ENCODE measurements at places on chromosomes 2 and 18.
A peak's percentile ranks its signal among the peaks of the same experiment; 100 is the strongest.

GRCh38 chr2:45919160-45919650 lies 267.7 kb downstream of the PRKCE start:
- no peak for DNase-seq

DNA sequence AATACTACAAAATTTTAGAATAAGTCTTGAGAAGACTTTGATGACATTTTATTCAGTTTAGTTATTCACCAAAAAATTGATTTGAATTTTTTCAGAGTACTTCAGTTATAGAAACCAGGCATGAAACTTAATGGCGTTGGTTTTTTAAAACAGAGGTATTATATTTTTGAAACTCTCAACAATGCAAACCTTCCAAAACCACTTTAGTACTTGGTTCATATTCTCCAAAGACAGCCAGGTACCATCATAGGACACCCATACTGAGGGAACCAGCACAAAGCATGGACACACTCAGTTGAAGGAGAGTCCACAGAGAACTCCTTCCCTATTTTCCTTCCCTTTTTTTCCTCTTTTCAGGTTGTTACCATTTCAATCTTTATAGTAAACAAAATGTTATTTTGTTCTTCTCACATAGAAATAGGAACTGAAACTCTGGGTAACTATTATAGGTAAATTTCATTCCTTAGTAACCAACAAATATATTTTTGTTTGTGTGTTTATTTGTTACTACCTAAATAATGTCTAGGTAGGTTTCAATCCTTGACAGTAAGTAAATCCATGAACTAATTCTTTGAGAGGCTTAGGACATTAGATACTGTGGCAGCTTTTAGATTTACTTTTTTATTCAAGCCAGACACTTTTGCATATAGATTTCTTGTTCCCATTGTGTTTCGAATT lies 95.8 kb downstream of the TMEFF2 start:
- DNase-seq = no peak

DNA sequence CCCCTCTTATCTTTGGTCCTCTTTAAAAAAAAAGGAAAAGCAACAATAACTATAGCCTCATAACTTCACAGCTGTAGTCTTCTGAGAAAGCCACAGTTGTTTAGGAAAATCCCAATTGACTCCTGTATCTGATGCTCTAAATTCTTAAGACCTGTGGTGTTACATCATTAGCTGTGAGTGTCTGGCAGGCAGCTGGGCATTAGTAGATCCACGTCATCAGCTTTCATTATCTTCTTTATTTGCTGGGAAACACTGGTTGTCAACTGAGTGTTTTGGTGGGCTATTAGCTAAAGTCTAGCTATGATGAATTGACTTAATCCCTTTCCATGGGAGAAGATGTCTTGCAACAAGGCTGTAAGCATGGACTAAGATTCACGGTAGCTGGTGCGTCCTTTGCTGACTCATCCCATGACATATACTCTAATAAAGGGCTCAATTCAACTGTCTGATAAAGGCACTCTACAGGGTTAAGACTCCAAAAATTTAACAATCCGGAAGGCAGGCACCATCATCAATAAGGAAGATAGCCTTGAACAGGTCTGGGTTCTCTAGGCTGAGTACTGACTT lies 517.2 kb downstream of the PLCL1 start:
- no peak for DNase-seq

GRCh38 chr18:53861185-53861584 lies 363.3 kb downstream of the MBD2 start:
- DNase-seq = no peak

DNA sequence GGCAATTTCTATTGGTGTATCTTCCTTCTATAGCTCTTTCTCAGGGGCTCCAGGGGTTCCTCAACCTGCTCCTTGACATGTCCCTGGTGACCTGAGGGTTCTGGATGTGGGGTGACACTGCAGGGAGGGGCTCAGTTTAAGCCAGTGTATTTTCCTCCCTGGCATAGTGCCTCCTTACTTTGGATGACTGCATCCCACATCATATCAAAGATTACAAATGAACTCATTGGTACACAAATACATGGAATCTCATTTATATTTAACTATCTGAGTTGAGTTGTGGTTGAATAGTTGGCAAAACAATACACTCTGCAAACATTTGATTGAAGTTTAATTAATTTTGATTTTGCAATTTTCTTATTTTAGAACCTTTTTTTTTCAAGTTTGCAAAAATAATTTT lies 268.2 kb upstream of the SKOR2 start:
- DNase-seq = no peak

DNA sequence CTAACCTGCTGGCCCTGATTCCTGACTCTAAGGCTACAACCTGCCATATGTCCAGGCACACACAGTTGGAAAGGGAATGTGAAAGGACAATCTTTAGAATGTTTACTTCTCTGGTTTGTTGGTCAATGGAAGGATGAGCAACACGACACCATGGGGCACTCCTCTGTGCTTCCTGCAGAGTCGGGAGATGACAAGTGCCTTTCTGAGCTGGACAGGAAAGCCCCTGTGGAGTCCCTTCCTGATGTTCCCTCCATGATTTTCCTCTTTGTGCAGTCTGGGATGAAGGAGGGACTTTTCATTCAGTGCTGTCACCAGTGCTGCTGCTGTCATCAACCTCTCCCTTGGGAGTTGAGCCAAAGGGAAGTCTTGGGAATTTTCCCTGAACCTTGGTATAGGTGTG lies 22.6 kb upstream of the SERPINB7 start:
- DNase-seq = no peak

GRCh38 chr18:55269622-55270021 lies 310.4 kb upstream of the CCDC68 start:
- no peak for DNase-seq

GRCh38 chr18:46469186-46469915 lies 187.7 kb downstream of the LOXHD1 start:
- no peak for DNase-seq

DNA sequence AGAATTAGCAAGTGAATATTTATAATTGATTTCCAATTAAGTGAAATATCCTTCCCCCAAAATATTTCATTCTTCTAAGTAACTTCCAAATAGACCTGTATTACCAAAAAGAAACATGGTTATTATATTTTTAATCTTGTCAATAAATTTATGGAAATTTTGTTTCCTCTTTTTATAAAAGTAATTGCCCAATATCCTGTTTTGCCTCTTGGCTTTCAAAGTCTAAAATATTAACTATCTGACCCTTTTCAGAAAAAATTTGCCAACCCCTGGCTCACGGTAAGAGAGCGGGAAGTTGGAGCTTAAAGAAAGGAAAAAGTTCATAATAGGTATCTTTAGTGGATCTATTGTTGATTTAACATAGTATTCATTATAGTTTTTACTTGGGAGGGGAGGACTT lies 20.4 kb upstream of the SANBR start:
- no peak for DNase-seq

DNA sequence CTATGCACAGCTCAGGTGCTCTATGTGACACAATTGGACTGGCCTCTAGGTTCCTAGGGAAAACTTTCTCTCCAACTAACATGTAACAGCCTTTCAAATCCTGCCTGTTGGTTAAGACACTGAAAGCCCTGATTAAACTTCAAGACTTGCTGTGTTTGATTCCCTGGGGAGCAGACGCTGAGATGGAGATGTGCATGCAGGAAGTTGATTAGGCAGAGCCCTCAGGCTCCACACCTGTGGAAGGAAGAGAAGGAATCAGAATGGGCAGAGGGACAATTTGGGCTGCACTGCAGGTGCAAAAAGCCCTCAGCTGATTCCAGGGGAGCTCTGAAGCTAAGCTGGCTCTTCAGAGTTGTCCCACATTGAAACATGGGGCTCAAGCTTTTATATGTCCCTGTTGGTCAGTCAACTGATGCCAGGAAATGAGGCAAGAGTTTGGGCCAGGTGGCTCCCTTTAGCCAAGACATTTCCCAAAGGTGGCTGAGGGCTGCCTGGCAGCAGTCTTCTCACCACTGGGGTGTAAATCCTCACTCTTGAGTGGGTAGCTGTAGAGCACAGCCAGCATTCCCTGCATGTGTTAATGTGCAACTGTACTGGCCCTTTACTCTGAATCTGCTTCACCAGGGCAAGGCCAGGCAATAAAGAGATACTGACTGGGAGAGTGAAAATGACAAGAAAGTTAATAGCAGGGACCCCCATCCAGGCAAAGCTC lies 199.5 kb upstream of the DDX18 start:
- no peak for DNase-seq

DNA sequence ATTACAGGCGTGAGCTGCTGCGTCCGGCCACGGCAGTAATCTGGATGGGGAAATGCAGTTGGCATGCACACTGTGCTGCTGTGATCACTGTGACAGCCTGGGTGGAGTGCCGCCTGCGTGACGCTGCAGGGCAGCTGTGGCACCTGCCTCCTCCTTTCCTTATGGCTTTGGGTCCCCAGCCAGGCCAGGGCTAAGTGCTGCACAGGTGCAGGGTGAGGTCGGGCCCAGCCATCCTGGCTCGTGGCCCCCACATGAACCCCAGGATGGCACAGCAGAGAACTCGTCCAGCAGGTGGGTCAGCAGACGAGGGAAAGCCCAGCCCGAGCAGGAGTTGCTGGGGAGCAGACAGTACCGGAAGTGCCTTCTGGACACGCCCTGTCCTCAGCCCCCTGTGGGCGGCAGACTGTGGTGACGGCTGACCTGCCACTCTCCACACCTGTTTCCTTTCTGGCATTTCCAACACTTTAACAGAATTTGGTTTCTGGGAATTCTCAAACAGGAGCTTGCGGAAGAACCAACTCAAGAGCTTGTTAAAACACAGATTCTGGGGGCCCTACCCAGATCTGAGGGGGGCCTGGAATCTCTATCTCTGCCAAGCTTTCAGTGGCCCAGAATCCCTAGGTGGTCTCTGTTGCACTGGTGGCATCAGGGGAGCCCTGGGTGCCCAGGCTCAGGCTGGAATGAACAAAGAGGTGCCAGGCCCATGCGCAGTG lies 16.9 kb downstream of the HS1BP3 start:
- DNase-seq = no peak

- DNase-seq = no peak
Measured at GRCh38 chr2:10647886-10648605, 41.7 kb downstream of the NOL10 start.

- no peak for DNase-seq
Measured at GRCh38 chr18:63271148-63271547, 48.4 kb downstream of the BCL2 start.

- peak; percentile 41 for DNase-seq
Measured at GRCh38 chr2:145906354-145906753, 1386.4 kb upstream of the ZEB2 start.

GRCh38 chr2:120907822-120908221 lies 172.2 kb downstream of the GLI2 start:
- peak; percentile 24 for DNase-seq

GRCh38 chr2:15819562-15820256 lies 120.6 kb upstream of the MYCN start:
- no peak for DNase-seq

GRCh38 chr2:7015007-7015950 lies 98.1 kb downstream of the RNF144A start:
- no peak for DNase-seq

GRCh38 chr18:56799756-56800155 lies 148.6 kb downstream of the WDR7 start:
- no peak for DNase-seq

GRCh38 chr2:48377646-48378045 lies 152.3 kb upstream of the STON1 start:
- no peak for DNase-seq

GRCh38 chr18:31516437-31516836 lies 18.5 kb downstream of the DSG2 start:
- no peak for DNase-seq

- no peak for DNase-seq
Measured at GRCh38 chr2:27776097-27776496, 4.6 kb downstream of the MRPL33 start.

- no peak for DNase-seq
Measured at GRCh38 chr2:219369447-219369861, 18.3 kb downstream of the DNPEP start.

- no peak for DNase-seq
Measured at GRCh38 chr2:240893363-240893844, 2.6 kb downstream of the MAB21L4 start.

DNA sequence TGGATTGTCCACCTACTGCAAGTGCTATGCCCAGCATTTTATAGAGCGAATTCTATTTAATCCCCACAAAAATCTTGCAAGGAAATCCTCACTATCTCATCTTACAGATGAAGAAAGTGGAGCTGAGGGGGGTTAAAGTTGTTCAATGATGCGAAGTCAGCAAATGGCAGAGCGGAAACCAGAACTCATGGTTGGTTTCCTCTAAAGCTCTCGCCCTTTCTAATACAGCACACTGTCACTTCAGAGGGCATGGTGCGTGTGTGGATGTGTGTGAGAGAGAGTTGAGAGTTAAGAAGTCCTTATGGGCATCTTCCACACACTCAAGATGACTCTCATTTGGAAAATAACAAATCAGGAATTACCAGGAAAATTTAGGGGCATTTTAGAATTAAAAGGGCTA lies 78.4 kb downstream of the TGFA start:
- no peak for DNase-seq

GRCh38 chr2:234494361-234495250 lies 2.3 kb downstream of the ARL4C start:
- peak; percentile 72 for DNase-seq

GRCh38 chr2:215784371-215784783 lies 229.0 kb downstream of the MREG start:
- no peak for DNase-seq

DNA sequence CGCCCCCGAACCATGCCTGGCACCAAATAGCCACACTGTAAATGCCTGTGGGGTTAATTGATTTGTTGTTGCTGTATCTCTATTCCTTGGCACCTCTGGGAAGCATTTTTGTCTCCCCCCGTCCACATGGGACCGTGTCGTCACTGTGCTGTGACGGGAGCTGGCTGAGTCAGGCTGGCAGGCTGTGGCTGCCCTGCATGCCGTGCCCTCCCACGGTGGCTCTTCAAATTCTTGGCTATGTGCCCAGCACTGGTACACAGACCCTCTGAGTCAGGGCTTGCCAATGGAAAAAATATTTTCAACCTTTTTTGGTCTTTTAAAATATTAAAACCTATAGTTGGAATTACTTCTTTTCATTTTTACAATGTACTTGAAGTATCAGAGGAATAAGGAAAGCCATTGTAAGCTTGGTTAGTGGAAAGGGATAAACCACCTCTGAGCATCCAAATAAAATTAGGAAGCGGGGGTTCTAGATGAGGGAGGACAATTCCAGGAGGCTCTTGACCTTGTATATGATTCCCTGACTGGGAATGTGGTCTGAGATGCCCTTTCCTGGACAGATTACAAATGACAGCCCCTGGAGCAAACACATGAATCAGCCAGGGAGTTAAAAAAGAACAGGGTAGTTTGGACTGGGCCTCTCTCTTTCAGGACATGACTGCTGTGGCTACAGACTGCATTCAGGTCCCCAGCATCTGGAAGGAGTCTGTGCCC lies 59.4 kb downstream of the DGKD start:
- peak; percentile 99 for DNase-seq

DNA sequence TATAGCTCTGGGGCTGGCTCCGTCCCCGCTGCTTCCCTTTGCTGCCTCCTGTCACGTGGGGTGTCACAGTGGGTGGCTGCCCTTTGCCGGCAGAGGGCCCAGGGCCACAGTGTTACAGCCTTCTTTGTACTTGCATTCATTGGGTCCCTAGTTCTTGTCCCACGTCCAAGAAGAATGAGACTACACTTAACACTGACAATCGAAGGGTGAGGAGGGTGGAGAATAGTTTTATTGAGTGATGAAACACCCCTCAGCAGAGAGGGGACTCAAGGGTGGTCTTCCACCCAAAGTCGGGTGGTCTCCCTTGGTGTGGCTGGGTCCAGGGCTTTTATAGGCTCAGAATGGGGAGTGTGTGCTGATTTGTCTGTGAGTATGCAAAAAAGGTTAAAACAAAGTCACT lies 1.9 kb downstream of the ATG4B start:
- no peak for DNase-seq

GRCh38 chr2:74201596-74201995 lies 3.2 kb downstream of the MTHFD2 start:
- DNase-seq = no peak
